ENCODE measurements at places on chromosomes 16 and 17.

GRCh38 chr17:7014995-7015958 lies 2.9 kb downstream of the RNASEK start:
- peak; percentile 85 for DNase-seq

DNA sequence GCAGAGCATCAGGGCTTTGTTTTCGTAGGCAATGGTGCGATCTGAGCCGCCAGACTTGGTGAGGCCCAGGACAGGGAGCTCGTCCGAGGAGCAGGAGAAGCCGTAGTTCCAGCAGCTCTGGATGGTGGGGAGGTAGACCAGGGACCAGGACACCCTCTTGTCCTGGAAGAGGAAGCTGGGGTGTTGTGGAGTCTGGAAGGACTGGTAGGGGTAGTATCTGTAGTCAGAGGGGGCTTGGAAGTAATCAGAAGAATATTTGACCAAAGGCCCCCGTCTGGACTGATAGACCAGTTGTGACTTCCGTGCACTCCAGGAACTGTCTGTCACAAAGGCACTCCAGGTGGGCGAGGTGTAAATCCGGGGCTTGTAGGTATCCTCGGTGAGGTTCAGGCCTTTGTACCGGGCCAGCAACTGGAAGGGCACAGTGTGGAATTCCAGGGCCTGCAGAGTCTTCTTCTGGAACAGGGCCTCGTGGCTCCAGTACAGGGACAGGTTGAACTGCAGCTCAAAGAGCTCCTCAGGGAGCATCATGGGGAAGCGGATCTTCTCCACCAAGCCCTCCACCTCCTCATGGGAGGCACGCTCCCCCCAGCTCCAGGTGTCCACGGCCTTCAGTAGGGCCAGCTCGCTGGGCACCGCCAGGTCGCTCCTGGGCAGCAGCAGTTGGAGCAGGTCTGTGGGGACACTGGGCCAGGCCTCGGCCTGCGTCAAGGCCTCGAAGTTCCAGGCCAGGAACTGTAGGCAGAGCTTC lies 7.8 kb downstream of the LGALS3BP start:
- no peak for DNase-seq

GRCh38 chr17:83160443-83161297 lies 81.3 kb downstream of the METRNL start:
- DNase-seq, result no peak

DNA sequence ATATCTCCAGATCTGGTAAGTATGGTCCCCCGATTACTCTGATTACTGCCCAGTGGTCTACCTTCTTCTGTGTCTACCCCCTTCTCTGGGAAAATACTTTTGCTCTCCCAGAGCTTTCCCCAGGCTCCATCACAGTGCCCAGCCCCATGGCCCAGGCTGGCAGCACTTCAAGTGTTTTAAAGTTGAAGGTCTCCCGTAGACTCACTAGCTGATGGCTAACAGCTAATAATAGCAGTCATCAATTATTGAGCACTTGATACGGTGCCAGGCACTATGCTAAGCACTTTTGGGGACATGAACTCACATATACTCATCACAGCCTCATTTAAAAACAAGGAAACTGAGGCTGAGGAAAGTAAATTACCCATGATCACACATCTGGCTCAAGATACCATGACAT lies 33.4 kb downstream of the DCUN1D3 start:
- DNase-seq, result no peak

- no peak for DNase-seq
Measured at GRCh38 chr16:58518083-58518979, 3.0 kb downstream of the SETD6 start.

DNA sequence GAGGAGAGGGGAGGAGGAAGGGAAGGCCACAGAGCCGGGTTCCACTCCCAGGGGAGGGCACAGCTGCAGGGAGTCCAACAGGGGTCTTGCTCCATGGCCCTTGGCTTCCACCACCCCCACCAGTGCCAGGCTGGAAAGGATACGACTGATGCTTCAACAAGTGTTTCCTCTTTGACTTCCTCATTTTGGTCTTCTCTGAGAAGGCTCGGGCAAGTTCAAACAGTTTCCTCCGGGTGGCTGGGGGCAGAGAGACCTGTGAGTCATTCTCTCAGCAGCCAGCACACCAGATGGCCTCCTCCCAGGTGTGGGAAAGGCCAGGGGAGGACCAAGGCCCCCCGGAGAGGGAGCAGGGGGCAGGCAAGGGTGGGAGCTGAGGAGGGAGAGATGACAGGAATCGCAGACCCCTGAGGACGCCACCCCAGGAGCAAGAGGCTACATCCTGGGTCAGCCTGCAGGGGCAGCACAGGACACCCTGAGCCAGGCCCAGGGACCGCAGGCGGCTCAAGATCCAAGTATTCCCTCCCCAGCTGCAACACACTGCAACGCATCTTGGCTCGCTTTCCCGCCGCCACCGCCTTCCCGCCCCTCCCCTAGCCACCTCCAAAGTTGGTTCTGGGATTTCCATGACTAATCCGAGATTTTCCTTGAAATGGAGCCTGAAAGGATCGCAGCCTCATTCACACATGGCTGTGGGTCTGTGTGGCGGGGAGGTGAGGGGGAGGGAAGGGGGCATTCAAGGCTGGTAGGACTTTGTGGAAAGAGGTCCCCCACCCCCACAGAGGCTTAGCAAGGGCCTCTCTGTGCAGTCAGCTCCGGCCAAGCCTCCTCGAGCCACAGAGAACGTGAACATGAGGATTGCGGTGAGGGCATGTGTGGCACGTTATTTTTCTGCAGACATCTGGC lies 18.4 kb upstream of the MRPS23 start:
- DNase-seq, result no peak

DNA sequence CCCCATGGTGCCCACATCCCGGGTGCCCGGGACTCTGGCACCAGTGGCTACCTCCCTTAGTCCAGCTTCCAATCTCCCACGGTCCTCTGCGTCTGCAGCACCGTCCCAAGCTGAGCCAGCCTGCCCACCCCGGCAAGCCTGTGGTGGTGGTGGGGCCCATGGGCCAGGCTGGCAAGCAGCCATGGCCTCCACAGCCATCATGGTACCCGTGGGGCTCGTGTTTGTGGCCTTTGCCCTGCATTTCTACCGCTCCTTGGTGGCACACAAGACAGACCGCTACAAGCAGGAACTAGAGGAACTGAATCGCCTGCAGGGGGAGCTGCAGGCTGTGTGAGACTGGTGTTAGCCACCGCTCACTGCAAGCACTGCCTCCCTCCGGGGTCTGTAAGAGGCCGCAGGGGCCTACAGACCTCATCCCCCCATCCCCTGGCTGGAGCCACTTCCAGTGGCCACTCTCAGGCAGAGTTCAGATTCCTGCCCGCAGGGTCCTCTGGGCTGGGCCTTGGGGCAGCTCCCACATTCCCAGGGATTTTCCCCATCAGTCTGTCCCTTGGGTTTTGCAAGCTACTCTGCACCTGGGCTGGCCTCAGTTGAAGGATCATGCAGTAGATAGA lies 3.9 kb upstream of the SETD1A start:
- DNase-seq, result peak; percentile 33

DNA sequence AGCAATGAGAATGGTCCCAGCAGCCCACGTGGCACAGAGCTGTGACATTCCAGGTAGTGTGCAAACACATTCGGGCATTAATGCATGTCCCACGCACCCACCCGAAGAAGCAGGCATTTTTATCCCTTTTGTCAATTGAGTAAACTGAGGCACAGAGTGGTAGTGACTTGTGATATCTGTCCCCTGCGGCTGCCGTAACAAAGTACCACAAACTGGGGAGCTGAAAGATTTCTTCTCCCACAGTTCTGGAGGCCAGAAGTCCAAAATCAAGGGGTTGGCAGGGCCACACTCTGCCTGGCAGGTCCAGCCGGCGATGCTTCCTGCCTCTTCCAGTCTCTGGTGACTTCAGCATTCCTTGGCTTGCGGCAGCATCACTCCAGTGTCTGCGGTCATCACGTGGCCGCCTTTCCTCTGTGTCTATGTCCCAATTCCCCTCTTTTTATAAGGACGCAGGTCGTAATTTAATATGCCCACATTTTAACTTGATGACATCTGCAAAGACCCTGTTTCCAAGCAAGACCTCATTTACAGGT lies 221.9 kb upstream of the GSE1 start:
- DNase-seq, result no peak

- DNase-seq, result no peak
Measured at GRCh38 chr16:86444261-86444660, 66.1 kb upstream of the FOXF1 start.

- no peak for DNase-seq
Measured at GRCh38 chr16:68369697-68370580, 59.1 kb downstream of the PRMT7 start.

GRCh38 chr17:78324391-78325075 lies 35.3 kb downstream of the SOCS3 start:
- DNase-seq, result no peak

- no peak for DNase-seq
Measured at GRCh38 chr16:11250091-11250785, 5.8 kb downstream of the SOCS1 start.

GRCh38 chr17:31524926-31525800 lies 133.7 kb downstream of the RAB11FIP4 start:
- peak; percentile 87 for DNase-seq

- DNase-seq, result no peak
Measured at GRCh38 chr16:17850581-17851250, 380.0 kb upstream of the XYLT1 start.

DNA sequence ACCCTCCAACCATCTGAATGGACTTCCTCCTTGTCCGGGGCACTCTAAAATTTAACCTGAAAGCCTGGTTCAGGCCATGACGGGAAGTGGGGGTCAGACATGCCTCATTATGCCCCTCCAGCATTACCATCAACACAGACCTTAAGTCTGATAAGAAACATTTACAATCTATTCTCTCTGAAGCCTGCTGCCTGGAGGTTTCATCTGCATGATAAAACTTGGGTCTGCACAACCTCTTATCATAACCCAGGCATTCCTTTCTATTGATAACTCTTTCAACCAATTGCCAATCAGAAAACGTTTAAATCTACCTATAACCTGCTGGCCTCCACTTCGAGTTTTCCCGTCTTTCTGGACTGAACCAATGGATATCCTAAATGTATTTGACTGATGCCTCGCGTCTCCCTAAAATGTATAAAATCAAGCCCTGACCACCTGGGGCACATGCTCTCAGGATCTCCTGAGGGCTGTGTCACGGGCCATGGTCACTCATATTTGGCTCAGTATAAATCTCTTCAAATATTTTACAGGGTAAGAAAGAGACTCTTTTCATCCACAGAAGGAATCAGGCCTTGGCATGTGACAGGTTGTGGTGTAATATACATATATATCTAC lies 45.6 kb downstream of the LYRM1 start:
- DNase-seq, result no peak

DNA sequence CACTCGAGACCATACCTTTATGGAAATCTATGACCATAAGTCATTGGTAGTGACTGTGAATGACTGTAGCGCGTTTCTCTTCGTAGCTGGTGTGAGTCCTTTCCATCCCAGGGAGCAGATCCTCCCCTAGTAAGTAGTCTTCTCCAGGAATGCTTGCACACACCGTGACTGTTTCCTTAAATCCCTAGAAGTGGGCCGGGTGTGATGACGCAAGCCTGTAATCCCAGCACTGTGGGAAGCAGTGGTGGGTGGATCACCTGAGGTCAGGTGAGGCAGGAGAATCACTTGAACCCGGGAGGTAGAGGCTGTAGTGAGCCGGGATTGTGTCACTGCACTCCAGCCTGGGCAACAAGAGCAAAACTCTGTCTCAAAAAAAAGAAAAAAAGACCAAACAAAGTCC lies 70.6 kb downstream of the CRISPLD2 start:
- no peak for DNase-seq

DNA sequence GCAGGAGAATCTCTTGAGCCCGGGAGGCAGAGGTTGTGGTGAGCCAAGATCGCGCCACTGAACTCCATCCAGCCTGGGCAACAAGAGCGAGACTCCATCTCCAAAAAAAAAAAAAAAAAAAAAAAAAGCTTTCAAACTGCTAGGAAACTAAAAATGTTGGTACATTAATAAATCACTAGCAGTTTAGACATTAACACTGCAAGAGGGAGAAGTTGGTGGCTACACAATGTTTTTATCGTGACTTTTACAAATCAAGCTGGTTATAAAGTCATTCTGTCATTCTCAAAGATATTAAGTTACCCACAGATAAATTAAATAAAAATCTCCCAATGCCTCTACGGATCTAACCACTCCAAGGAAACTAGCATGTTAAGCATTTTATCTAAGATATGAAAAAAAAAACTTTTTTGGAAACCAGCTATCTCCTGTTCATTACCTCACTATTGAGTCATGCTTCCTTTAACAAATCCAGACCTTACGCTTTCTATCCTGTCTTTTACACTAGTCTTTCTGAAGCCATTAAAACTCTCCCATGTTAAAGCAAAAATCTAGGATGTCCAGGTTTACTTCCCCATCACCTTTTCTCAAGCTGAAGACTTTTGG lies 85.9 kb upstream of the SMURF2 start:
- DNase-seq, result no peak

DNA sequence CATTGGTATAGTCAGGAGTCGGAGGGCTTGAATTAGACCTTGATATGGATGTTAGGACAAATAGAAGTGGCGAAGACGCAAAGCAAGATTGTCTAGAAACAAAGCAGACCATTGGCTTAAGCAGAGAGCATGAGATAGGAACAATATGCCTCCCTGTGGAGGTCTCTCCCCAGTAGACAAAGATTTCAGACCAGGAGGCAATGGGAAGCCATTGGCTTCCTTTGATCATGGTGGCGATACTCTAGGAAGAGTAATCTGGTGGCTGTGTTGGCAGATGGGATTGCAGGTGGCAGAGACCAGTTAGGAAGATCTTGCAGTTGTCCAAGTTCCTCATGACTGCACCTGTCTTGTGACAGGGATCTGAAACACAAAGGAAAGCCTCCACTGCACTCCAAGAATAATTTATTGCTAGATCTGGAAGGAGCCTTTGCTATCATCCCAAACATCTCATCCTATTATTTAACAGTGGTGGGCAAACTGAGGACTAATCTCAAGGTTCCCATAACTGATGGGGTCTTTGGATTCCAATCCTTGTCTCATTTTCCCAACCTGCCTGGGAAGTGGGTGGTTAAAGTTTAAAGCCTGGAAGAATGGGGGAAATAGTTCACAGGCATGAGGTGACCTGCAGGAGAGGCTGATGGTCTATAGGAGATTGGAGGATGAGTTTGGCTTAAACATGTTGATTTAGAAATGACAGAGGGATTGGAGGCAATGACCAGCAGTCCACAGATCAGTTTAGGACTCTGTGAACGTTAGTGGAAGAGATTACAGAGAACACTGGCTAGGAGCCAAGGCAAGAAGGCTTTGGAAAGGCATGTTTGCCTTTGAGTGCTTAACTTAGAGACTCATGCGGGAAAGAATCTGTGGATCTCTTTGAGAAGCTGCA lies 37.0 kb downstream of the HLF start:
- no peak for DNase-seq

- no peak for DNase-seq
Measured at GRCh38 chr17:43070872-43071271, 45.8 kb downstream of the RND2 start.

DNA sequence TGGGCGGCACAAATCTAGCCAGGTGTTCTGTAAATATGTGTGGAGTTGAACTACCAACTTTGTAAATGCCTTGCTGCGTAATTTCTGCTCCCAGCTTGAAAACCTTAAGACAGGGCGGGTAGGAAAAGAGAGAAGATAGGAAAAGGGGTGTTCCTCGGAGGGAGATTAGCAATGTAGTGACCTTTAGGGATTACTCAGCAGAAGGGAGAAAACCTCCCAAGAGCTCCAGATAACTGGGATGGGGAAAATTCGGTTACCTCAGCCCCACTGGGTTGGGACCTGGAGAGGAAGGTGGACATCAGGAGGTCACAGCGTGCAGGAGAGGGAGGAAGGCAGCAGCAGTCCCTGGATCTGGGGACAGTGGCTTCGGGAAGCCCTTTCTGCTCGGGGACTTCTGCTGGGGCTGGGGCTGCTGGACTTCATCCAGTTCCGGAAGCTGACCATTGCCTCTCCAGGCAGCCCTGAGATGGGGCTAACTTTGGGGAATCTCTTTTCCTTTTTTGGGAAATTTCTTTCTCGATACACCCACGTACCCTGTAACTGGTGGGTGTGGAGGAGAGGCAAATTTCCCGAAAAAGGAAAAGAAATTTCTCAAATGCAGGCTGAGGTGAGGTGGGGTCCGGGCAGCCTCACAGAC lies 39.2 kb downstream of the MPRIP start:
- DNase-seq, result no peak

All from stimulated activated naive CD4-positive, alpha-beta T cell (primary cell).